ENCODE measurements at places on chromosomes 2 and 18.

DNA sequence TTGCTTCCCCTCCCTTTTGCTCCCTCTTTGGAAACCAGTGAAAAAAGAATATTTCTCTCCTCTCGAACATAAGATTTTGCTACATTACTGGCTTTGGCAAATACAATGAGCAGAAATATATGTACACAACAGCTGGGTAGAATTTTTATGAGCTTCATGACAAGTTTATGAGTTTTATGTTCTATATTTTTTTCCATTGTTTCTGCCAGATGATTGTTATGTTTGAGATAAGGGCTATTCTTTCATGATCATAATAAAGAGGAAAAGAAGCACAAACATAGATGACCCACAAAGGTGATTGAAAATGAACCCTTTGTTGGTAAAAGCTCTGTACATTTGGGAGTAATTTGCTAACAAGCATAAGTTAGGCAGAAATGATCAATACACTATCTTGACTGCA lies 14.8 kb upstream of the TFPI start:
- DNase-seq: no peak

GRCh38 chr18:13570216-13570615 lies 156.1 kb downstream of the FAM210A start:
- no peak for DNase-seq

GRCh38 chr2:240353086-240353798 lies 82.2 kb upstream of the GPC1 start:
- DNase-seq: no peak

- no peak for DNase-seq
Measured at GRCh38 chr18:3910512-3910911, 460.5 kb downstream of the TGIF1 start.

- DNase-seq: peak; percentile 57
Measured at GRCh38 chr2:28408764-28409599, 16.3 kb downstream of the FOSL2 start.

DNA sequence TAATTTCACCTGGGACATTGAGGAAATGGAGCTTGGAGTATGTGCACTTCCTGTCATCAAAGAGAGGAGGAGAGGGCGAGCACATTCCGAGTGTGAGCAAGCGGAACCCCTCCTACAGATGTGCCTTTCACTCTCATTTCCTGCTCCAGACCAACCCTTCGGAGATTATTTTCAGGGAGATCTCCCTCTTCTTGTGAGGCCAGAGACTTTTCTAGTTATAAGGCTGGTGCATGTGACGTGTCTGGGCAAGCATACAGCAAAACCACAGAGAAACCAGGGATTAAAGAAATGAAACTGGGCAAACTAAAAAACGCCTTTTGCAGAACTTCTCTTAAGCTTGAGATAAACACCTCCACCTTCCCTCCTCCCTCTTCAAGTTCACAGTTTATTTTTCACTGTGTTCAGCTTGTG lies 409.2 kb upstream of the TCF4 start:
- no peak for DNase-seq

DNA sequence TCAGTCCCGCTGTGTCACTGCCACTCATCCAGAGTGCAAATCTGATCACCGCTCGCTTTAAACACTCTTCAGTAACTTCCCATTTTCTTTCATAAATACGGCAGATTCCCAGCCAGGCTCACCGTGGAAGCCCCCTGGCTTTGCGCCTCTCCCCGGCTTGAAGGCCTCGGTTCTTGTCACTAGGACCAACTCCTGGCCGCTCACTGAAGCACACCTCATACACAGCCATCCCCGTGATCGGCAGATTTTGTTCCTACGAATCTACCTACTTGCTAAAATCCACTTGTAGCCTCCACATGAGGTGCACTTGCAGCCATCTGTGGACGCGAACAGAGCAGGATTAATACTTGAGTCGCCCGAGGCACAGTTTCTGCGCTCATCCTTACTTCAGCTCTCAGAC lies 462.4 kb upstream of the MYT1L start:
- DNase-seq: no peak

DNA sequence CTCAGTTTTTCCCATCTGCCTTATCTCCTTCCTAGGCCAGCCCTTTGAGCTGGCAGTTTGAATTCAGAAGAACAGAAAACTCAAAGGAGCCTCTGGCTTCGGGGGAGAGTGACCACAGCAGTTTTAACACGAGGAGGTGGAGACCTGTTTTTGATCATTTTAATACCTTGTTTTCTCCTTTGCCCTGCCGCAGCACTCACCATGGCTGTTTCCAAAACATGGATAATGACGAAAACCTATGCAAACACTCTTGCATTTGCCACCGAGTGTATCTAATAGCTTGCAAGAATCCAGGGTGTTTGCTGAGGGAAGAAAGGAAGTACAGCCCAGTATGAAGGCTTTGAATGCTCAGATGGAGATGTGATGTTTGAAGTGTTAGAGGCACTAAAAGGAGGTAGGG lies 167.1 kb downstream of the PRKCE start:
- no peak for DNase-seq

- no peak for DNase-seq
Measured at GRCh38 chr2:61978522-61978921, 73.0 kb downstream of the COMMD1 start.

DNA sequence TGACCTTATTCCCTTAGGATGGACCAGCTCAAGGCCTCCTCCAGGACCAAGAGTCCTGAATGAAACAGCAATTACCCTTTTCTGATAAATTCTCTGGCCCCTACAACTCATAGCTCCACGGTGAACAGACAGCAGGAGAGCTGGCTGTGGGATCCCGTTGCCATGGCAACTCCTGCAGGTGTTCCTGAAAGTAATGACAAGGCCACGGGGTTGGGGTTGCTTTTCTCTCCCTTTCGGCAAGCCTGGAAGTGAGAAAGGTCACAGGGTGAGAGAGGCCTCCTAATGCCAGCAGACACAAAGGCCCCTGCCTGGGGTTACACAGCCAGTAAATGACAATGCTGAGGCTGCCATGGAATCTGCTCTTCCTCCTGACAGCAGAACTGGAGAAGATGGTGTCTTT lies 403.0 kb downstream of the NBAS start:
- no peak for DNase-seq

DNA sequence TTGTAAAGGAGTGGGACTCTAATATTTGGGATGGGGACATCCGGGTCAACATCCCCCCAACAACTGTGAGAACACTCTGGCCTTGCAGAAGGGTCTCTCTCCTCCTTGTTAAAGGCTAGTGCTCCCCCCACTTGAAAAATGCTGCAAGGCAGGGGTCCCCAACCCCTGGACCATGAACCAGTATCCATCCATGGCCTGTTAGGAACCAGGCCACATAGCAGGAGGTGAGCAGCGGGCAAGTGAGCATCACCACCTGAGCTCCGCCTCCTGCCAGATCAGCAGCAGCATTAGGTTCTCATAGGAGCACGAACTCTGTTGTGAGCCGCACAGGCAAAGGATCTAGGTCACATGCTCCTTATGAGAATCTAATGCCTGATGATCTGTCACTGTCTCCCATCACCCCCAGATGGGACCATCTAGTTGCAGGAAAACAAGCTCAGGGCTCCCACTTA lies 243.9 kb upstream of the ID2 start:
- DNase-seq: no peak

GRCh38 chr2:216884347-216884746 lies 24.5 kb upstream of the TNP1 start:
- DNase-seq: no peak

- no peak for DNase-seq
Measured at GRCh38 chr2:37396890-37397565, 52.6 kb downstream of the QPCT start.

- DNase-seq: no peak
Measured at GRCh38 chr18:34600158-34600557, 109.9 kb upstream of the DTNA start.

DNA sequence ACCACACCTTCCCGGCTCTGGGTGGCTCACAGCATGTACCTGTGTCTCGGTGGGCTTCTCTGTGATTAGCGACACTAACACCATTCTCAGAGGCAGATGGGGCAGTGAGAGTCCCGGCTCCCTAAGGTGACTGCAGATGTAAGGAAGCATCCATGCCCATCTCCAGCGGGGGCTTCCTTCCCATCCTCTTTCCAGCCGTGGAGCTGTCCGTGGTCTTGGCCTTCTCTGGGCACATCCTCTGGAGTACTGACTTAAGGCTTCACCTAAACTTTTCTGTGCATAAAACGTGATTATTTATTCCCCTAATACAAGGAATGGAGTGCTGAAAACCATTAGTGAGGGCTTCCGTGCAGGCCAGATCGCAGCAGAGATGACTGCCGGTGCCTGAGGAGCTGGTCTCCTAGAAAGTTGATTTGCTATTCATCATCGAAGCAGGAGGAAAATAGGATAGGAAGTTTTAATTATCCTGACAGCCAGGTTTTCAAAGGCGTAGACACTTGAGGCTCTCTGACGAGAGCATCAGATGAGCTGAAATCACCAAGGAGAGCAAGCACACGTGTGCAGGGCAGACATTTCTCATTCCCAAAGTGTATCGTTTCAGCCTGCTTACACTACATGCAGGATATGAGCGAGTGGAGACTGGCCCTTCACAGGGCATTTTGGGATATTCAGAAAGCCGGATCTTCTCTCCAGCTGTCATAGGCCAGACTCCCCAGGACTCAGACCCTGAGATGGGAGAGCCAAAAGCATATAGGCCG lies 186.1 kb upstream of the SALL3 start:
- no peak for DNase-seq

- no peak for DNase-seq
Measured at GRCh38 chr2:4174796-4175195, 471.4 kb downstream of the DCDC2C start.

GRCh38 chr2:241929551-241930490 lies 60.3 kb downstream of the RTP5 start:
- DNase-seq: no peak

DNA sequence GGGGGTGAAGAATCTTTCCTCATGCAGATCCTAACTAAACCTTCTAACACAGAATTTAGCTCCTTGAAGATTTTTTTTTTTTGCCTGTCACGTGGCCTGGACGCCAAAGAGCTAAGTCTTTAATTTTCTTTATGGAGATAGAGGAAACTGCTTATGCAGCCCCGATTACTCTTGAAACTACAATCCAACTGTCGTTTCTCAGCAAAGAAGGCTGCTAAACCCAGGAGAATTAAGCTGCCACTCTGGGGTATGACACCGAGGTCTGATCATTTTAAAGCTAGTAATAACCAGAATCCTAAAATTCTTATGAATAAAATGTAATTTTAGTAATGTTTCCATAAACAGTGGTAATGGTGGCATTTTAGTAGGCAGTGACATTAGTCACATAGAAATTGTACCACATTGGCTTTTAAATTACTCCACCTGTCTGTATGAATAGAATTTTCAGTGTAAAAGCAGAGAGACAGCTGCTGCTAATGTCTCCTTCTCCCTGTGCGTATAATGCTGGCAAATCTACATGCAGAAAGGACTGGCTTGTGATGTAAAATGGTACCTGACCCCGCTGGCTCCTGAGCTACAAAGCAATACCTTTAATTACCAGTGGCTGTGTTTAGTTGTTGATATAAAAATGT lies 86.5 kb downstream of the MEIS1 start:
- DNase-seq: no peak

DNA sequence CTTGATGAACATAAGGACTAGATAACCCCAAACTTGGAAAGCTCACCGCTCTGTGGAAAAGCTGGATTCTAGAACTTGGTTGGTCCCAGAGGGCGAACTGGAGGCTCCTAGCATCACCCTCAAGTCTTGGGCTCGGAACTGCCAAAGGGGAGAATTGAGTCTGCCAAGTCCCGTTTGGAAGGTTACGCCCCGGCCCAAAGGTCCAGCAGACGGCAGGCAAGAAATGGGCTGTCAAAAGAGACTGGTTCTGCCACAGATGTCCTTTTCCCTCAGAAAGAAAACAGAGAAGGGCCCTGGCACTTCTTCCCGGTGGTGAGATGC lies 182.2 kb downstream of the ANAPC1 start:
- no peak for DNase-seq

GRCh38 chr2:45636008-45636407 lies 15.5 kb upstream of the PRKCE start:
- no peak for DNase-seq

DNA sequence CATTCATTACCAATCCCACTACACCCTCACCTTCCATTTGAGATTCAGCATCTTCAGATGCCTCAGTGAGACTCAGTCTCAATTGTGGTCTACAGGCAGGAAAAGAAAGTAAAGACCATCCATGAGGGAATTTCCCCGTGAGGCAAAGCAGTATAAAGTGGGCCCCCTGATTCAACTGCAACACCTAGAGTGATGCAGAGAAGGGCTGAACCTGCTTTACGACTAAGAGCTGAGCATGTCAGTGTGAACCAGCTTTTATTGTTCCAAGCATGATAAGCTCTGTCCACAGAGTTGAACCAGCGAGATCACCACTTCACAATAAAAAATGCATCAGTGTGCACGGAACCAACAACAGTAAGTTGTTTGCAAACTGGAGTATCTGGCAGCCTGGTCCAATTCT lies 357.6 kb upstream of the ATP5MC3 start:
- no peak for DNase-seq

DNA sequence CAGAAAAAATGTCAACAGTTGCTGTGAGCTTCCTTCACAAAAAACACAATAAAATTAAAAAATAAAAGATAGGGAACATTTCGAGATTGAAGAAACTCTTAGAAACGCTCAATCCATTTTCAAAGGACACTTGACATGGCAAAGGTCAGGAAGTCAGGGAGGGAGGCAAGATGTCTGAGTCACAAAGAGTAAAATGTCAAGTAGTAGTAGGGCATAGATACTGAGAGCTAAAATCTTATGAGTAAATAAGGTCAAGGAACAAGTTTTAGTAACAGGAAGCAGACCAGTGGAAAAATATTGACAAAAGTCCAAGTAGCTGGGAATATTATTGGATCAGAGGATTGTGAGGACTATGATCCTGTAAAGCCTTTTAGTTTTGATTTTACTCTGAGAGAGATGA lies 495.6 kb downstream of the TMX3 start:
- no peak for DNase-seq

DNA sequence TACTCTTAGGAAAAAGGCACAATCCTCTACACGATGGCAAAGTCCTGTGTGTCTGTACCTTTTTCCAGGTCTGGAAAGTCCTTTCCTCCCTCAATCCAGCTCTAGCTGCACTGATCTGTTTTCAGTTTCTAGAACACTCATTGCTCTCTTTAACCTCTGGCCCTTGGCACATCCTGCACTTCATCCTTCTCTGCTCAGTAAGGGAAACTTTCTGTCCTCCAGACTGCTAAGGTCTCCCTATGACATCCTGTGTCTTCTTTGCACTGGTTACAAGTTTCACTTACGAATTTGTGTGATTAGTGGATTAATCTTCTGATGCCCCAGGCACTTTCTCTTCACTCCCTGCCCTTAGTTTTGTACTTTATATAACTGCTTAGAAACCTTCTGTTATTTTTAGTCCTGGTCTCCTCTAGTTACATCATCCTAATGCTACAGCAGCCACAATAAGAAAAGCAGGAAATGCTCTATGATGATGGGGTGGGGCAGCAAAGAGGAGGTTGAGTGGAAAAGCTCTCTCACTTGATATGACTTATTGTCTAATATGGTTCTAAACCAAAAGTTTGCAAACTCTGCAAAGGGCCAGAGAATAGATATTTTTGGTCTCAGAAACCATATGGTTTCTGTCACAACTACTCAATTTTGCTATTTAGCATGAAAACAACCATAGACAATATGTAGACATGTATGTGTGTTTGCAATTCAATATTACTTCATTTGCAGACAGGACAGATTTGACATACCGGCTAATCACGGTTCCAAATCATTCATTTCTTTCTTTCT lies 568.2 kb downstream of the THSD7B start:
- DNase-seq: no peak

Measured in activated T-helper 1 cell treated with Interleukin-2 at 50 U/mL for 16 hours (primary cell).